ENCODE measurements at places on chromosomes 11 and 22. TPM values are rescaled to one million over a fixed set of nuclear protein-coding genes. Genes with fewer than 3 reads are reported as not detected.

DNA sequence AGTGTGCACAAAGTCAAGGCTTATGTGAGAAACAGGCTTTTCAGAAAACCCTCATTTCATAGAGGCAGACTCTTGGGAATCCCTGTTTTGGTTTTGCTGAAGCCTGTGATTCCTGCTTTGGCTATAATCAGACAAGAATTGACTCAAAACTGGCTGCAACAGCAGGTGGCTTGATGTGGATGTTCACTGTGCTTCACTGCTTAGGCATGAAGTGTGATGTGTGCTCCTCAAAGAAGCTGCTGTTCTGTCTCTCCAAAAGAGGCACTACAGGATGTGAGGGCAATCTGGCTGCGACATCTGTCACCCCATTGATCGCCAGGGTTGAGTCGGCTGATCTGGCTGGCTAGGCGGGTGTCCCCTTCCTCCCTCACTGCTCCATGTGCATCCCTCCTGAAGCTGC lies 103.5 kb downstream of the C11orf58 start:
- H3K4me3 ChIP-seq, result no peak overlapping the region
- H3K36me3 ChIP-seq, result peaks cover 48% of the 10 kb centered on the region
- no peaks in the 10 kb centered on the region for H3K4me1 ChIP-seq
- DNase-seq, result no peak

DNA sequence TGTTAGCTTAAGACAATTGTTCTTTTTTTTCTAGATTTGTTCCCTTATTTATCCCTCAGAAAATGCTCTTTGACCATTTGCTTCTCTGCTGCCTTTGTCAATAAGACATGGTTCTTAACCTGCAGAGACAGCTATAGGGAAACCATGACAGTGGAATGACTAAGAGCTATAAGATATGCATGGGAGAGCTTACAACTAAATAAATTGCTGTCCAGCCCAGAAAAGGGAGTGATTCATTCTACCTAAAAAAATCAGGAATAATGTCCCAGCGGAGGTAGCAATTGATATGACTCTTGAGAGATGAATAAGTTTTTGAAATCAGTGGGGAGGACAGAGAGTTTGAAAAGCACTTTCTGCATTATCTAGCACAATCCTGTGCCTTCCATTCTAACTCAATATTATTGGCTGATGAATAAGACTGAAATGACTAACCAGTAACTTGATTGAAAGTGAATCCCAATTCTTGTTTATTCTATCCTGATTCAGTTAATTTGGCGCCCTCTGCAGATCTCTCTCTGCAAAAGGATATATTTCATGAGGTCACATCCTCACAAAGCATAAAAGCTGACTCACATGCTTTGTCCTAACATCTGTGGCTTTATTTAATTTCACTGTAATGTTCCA lies 680.5 kb upstream of the API5 start:
- no peaks in the 10 kb centered on the region for H3K4me1 ChIP-seq
- no peak overlapping the region for H3K27ac ChIP-seq
- H3K4me3 ChIP-seq, result no peak overlapping the region
- no peak for DNase-seq

Gene GAL
- total RNA-seq, result not detected

Gene C22orf31
- not detected for total RNA-seq

Gene GDPD4
- total RNA-seq, result not detected

Measured in heart right ventricle (tissue), 16 donors.